ENCODE measurements at places on chromosomes 4 and X. TPM values are rescaled to one million over a fixed set of nuclear protein-coding genes. Genes with fewer than 3 reads are reported as not detected.

Gene SOWAHD
- not detected for total RNA-seq

Gene IDH3G
- 197 TPM for total RNA-seq

Gene ZNF711
- 0.42 TPM for total RNA-seq

Gene DACH2
- not detected for total RNA-seq

Gene NPY5R
- total RNA-seq: not detected
